ENCODE measurements at places on chromosomes 2 and 18.

GRCh38 chr2:205723179-205723578, 40.9 kb downstream of the NRP2 start:
- no peak for DNase-seq

GRCh38 chr2:132617989-132618388, 52.0 kb downstream of the LYPD1 start:
- DNase-seq = no peak

GRCh38 chr2:156959481-156959880, 298.0 kb upstream of the GALNT5 start:
- DNase-seq = no peak

- no peak for DNase-seq
Observed at GRCh38 chr2:31442376-31442775, 27.8 kb upstream of the XDH start.

DNA sequence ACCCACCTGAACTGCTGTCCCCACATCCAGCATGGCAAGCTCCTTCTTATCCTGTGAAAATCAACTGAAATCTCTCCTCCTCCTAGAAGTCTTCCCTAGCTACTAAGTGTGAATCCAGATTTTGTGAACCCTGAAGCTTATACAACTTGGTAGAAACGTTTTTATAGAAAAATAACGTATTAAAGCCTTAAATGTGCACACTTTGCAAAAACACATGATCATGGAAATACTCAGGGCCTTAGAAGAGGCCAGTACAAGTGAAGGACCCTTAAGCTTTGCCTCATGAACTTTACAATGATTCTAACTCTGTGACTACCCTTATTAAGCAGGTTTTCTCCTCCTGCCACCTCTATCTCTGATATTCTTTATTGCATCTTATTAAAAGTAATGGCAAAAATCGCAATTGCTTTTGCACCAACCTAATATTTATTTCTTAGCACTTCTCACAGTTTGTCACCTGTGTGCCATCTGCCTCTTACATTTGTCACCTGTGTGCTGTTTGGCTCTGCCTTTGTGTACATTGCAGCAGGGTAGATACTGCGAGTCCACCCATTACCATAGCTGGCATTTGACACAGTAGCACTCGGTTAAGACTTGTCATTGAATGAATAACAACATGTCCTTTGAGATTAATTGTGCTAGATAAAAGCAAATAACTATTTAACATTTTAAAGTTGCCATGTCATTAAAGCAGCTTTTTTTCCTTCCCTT, 42.2 kb downstream of the FRZB start:
- no peak for DNase-seq

DNA sequence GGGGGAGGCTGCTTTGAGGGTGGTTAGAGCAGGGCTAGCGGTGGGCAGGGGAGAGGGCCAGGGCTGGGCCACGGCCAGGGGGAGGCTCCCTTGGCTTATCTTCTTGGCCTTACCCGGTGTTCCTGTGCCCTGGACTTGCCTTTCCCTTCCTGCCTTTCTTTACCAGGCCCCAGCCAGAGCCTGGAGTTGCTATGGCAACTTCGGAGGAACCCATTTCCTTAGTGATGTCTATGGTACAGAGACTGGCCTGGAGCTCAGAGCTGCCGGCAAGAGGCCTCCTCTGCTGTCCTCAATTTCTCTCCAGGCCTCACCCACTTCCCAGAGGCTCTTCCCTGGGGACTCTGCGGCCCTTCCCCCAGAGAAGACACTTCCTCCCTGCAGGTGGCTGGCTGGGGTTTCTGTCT, 11.5 kb downstream of the SPEG start:
- DNase-seq = no peak

- DNase-seq = no peak
Observed at GRCh38 chr18:11655606-11655932, 33.5 kb upstream of the GNAL start.

- peak; percentile 51 for DNase-seq
Observed at GRCh38 chr2:174748948-174749347, 15.3 kb downstream of the CHRNA1 start.

DNA sequence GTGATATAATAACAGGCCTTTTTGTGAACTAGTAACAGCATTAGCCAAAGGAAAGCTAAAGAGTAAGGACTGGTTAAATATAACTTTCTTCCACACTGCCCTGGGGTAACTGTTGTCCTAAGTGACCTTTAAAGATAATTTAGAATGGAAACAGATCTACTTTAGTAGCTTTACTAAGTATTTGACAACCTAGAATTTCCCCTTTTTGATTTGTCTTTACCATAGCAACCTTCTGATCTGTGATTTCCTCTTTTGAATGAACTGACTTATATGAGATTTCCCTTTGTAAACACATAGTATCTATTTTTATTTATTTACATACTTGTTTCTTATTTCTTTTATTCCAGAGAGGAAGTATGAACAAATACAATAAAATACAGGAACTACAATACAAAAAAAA, 10.5 kb upstream of the KLF7 start:
- no peak for DNase-seq

- DNase-seq = no peak
Observed at GRCh38 chr2:160278879-160279177, 78.8 kb upstream of the ITGB6 start.

GRCh38 chr2:28233164-28233676, 159.4 kb upstream of the FOSL2 start:
- no peak for DNase-seq

DNA sequence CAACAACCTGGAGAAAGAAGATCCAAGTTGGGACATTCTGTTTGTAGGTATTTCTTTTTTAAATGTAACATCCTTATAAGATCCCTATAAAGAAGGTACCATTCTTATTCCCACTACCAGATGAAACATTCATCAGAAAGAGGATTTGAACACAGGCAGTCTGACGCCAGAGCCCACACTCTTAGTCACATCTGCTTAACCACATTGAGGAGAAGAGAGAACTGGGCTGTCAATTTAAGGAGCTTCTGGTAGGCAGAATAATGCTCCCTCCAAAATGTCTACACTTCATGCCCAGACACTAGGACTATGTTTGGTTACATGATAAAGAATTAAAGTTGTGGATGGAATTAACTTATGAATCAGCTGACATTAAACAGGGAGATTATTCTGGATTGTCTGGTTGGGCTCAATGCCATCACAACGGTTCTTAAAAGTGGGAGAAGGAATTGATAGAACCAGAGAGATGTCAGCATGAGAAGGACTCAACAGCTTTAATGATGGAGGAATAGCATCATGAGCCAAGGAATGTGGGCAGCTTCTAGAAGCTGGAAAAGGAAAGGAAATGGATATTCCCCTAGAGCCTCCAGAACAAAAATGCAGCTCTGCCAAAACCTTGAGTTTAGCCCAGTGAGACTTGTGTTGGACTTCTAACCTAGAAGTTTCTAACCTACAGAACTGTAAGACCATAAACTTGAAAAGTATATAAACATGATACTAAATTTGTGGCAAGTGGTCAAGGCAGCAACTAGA, 82.2 kb downstream of the KLF7 start:
- no peak for DNase-seq

DNA sequence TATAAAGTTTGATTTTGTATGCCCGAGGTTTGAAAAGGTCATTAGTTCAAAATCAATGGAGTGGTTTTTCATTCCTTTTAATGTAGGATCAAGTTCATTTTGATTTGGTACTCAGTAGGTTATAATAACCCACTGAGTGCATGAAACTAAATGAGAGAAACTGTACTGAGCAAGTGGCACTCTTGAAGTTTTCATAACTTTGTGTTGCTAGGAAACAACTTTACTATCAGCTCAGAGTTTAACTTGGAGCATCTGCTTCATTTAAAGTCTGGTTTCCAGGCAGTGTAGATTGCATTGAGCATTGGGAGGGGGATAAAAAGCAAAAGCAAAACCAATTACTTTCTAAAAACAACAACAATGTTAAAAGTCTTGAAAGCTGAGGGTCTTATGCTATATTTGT, 1361.6 kb upstream of the CHAC2 start:
- no peak for DNase-seq

DNA sequence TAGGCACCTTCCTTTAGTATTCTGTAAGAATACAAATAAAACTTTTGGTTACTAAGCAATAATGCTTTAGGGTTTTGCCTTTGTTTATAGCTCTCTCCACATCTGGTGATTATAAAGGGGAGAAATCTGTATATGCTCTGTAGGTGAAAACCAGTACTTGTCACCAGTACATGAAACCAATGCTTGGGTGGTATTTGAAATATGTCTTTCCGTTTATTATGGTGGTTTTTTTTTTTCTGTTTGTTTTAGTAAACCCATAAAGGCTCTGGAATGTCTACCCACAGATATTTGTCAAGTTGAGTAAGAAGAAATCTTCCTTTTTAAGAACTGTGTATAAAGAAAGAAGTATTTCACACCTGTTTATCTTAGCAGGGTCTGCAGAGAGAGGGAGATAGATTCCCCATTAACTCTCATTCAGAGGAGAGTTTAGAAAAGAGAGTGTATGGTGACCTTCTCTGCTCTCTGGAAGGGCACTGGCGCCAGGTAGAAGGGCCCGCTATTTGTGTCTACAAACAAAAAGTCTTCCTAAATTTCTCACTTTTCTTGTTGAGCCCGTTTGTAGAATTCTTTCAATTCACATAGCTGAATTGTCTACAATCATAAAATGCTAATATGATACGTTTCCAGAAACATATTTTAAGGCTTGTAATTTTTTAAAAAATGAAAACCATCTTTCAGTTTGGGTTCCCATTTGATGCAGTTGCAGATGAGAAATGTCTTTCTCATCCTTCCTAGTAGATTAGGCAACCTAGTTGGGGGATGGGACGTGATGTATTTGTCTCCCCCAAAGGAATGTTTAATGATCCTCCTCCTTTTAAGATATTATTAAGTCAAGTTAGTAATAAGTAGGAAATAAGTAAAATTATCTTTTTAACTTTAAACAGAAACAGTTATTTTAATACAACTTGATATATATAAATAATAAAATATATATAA, 33.9 kb downstream of the MAP3K20 start:
- DNase-seq = no peak

DNA sequence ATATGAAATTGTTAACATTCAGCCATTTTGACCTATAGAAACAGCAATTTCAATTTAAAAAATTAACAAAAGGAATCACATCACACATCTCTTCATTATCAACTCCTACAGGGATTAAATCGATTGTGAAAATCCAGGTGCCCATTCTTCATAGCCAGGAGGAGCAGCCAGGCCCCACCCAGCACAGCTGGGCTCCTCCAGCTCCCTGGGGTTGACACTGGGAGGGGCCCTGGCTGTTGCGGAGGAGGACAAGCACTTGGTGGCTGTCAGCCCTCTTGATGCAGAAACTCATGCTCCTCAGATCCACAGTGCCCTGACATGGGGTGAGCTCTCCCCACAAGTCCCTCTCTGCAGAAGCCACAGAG, 99.8 kb downstream of the FAM210A start:
- DNase-seq = no peak

- DNase-seq = no peak
Observed at GRCh38 chr18:35862119-35862640, 110.3 kb upstream of the RMP24 start.

- no peak for DNase-seq
Observed at GRCh38 chr2:37625796-37626571, 45.5 kb downstream of the CDC42EP3 start.

- no peak for DNase-seq
Observed at GRCh38 chr18:77055429-77056300, 76.9 kb downstream of the MBP start.

GRCh38 chr2:212891580-212891979, 259.8 kb downstream of the IKZF2 start:
- DNase-seq = no peak

DNA sequence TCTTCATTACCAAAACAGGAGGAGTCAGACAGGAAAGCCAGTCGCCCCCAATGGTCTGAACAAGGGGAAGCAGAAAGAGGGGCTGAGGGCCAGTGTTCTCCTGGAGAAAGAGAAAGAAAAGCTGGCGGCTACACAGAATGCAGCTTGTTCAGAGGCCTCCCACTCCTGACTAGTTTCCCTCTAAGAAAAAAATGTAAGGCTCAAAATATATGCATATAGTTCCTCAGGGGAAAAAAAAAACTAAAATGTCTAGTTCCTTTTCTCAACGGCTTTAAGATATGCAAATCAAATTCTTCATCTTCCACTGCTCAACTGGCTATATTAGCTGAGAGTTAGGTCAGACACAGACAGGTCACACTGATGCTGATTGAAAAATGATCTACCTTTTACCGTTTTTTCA, 18.6 kb downstream of the MBOAT2 start:
- DNase-seq = no peak

- DNase-seq = no peak
Observed at GRCh38 chr2:441258-442022, 153.5 kb upstream of the ALKAL2 start.

- DNase-seq = no peak
Observed at GRCh38 chr2:169571571-169571970, 2.1 kb downstream of the FASTKD1 start.

DNA sequence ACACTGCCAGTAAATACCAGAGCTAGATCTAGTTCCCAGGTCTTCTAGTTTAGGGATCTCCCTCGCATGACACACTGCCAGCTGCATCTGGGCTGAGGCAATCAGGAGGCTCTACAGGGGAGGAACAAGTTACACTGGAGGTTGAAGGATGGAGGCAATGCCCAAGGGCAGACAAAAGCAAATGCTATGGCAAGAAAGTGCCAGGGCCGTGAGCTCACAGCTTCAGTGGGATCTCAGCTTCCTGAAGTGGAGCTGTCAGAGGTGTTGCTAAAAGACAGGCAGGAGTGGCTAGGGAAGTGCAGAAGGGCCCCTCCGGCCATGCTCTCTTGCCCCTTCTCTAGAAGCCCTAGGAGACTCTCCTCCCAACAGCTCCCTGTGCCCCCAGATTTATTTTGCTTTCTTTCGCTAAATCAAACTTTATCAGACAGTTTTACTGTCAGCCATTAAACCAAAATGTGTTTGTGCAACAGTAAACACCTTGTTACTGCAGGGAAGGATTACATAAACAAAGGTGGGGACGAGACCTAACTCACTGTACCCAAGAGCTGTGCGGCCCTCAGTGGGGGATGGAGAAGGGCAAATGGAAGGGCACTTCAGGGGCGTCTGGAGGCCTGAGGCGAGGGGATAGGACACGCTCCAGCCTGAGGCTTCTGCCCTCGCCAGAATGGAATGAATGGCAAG, 39.4 kb upstream of the PKDCC start:
- DNase-seq = no peak

- no peak for DNase-seq
Observed at GRCh38 chr2:10912076-10912731, 470 bp downstream of the KCNF1 start.

- DNase-seq = peak; percentile 8
Observed at GRCh38 chr2:163191372-163191771, 352.8 kb upstream of the KCNH7 start.

DNA sequence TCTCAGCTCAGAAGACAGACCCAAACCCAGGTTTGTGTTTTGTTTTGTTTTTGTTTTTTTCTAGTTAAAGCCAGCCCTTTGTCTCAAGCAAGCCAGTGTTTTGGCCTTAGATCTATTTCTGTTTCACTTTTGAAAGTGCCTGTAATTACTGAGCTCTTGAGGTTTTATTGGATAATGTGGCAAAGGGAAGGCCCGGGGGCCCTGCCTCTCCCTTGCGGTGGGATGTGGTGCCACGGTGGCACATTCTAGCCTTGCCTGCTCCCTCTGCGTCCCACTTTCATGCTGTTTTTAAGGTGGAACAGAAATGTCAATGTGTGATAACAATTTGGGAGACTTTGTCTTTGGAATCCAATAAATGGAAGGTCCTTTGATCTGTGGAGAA, 2.5 kb downstream of the HPCAL1 start:
- DNase-seq = no peak

GRCh38 chr18:70234667-70235459, 29.4 kb upstream of the RTTN start:
- no peak for DNase-seq

- DNase-seq = no peak
Observed at GRCh38 chr2:212109792-212110680, 428.6 kb downstream of the ERBB4 start.
